ENCODE measurements at places on chromosomes 13 and 19.

- DNase-seq = no peak
Observed at GRCh38 chr19:3333662-3334061, 32.7 kb upstream of the NFIC start.

- peak; percentile 32 for DNase-seq
Observed at GRCh38 chr19:15173746-15174404, 26.9 kb downstream of the NOTCH3 start.

DNA sequence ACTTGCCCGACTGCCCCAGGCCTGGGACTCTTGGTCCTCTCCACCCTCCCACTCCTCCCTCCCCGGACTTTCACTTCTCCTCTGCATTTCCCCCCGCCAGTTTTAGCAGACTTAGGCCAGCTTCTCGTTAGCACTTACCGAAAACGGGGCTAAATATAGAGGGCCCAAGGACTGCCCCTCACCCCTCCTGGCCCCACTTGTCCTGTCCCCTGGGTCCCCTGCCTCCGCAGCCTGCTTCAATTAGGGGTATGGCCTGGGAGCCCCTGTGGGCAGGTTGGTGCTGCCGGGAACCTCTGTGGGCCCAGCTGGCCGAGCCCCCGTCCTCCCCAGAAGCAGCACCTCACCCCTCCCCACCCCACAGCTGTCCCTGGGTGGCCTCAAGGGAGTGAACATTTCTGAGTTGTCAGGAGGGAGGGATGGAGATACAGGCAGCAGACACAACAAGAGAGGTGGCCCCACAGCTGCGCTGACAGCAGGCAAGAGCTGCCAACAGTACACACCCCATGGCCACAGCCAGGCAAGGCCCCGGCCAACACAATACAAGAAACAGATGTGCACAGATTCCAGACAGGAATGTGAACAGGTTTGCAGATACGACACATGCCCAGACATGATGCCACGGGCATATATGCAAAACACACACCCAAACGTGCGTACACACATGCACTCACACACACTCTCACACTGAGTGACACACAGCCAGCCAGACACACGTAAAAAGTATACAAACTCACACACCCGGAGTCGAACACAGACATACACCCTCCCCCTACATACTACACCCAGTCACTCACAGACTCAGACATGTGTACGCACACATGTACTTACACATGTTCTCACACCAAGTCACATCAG, 2.6 kb downstream of the POU2F2 start:
- no peak for DNase-seq

- DNase-seq = peak; percentile 73
Observed at GRCh38 chr19:47228168-47228936, 2.6 kb downstream of the BBC3 start.

- DNase-seq = no peak
Observed at GRCh38 chr13:48266701-48267639, 34.0 kb downstream of the ITM2B start.

DNA sequence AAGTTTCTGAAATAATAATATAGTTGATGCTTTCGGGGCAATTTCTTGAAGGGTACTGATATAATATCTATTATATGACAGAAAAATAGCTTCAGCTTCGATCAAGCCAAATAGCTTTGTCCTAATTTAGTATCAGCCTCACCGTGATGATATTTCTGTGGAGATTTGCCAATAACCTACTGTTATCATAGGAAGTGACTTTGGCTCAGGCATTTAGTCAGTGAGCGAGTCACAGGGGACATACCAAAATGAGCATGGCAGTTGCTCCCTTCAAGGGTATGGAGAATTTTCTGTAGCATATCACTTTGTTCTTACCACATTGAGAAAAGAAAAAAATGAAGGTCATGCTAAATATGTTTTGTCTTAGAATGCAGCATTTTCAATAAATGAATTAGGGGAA, 767.6 kb upstream of the SLITRK1 start:
- DNase-seq = no peak

DNA sequence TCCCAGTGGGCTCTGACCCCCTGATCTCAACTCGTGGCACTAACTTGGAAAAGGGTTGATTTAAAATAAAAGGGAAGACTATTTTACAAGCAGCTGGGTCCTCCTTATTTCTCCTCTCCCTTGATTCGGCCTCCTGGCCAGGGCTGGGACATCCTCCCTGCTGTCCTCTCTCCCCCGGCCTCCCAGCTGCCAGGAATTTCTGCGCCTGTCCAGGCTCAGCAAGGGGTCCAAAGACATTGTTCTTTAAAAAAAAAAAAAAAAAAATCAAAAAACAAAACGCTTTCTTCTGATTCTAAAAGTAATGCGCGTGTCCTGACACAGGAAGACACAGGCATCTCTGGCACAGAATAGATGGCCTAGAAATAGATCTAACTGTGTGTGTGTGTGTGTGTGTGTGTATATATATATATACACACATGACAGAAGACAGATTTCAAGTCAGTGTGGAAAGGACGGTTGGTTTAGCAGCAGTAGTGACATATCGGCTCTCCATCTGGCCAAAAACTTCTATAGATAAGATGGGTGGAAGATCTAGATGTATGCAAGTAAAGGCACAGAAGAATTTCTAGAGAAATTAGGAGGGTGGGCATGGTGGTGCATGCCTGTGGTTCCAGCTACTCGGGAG, 12.3 kb upstream of the LENG8 start:
- no peak for DNase-seq

GRCh38 chr19:35939307-35940077, 3.3 kb downstream of the LRFN3 start:
- DNase-seq = no peak
